T-helper 2 cell (primary cell): ENCODE measurements at places on chromosomes 12 and 14.

DNA sequence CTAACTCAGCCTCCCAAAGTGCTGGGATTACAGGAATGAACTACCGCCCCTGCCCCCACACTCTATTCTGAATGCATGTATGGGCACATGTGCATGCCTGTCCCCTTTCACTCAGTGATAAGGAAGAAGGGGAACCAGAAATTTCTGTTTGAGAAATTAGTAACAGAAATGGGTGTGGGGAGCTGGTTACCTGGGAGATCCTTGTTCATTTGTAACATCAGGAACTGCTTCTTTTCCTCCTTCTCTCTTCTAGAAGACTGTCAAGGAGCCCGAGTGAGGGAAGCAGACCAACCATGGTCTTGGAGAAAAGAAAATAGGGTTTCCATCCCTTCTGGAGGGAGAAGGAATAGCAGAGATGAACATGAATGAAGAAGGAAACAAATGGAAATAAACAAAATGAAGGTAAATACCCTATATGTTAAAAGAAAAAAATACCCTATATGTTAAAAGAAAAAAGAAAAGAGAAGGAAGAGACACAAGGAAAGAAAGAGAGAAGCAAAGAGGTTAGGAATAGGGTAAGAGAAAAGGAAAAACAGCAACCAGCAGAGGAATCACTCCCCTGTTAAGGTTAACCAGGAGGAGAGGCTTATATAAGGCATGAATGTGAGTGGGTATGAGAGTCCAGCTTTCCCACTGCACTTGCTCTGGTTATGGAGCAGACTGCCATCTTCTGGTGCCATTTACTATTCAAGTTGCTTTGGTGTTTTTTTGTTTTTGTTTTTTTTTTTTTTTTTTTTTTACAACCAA is 3.3 kb downstream of the PPP1R3E start:
- no peak for DNase-seq

- DNase-seq: no peak
These were observed 159.3 kb downstream of the NPAS3 start for GRCh38 chr14:33098016-33098415.

DNA sequence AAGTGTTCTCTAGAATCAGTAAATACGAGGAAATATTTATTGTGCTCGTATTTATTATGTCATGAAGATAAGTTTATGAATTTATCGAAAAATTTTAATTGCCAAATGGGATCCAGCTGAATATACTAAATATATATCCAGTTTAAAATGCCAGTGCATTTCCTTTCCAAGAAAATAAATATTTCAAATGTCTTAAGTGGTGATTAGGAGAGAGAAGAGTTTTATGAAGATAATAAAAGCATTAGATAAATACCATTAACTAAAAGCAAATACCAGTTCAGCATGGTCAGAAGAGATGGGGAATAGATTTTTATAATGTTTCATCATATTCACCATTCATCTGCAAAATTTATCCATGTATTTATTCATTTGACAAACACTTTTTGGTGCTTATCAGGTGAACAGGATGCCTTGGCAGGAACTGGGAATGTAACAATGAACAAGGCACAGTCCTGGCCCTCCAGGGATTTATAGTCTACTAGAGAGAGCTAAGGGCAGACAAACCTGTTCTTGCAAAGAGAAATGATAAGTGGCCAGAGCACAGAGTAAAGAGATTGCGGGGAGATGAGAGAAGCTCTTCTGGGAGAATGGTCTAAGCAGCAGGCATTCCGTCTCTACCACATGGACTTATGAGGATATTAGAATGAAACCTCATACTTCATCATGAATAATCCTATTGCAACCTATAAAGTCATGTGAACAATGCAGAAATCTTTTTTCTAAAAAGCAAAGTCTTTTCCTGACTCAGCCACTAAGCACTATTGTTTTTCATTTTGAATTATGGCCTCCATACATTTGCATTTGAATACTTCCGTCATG is 143.7 kb upstream of the ABCD2 start:
- DNase-seq: no peak

GRCh38 chr12:11731455-11731854 is 82.0 kb downstream of the ETV6 start:
- no peak for DNase-seq

GRCh38 chr12:293199-293598 is 30.6 kb upstream of the SLC6A13 start:
- no peak for DNase-seq

- DNase-seq: no peak
These were observed 29.7 kb downstream of the CCDC85C start for GRCh38 chr14:99574099-99574880.

GRCh38 chr14:95106971-95107370 is 50.4 kb downstream of the DICER1 start:
- DNase-seq: no peak

DNA sequence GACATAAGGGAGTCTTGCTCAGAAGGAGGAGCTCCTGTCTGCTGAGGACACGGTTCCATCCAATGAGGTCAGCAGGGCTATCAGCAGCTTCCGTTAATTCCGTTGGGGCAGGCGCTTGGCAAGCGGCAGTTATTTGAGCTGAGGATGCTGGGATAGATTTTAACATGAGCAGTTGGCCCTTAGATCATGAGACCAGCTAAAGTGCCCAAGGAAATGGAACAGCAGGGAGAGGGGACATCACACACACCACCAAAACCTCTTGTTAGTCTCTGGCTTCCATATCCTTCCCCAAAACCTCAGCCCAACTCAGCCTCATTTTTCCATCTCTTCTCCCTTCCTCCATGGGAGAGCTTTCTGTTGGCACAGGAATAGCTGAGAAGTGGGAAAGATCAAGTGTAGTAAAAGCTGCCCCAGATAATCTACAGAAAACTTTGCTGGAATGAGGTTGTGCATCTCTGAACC is 138.7 kb upstream of the PZP start:
- no peak for DNase-seq

- DNase-seq: no peak
These were observed 58.6 kb upstream of the TMEM263 start for GRCh38 chr12:106897082-106897481.

DNA sequence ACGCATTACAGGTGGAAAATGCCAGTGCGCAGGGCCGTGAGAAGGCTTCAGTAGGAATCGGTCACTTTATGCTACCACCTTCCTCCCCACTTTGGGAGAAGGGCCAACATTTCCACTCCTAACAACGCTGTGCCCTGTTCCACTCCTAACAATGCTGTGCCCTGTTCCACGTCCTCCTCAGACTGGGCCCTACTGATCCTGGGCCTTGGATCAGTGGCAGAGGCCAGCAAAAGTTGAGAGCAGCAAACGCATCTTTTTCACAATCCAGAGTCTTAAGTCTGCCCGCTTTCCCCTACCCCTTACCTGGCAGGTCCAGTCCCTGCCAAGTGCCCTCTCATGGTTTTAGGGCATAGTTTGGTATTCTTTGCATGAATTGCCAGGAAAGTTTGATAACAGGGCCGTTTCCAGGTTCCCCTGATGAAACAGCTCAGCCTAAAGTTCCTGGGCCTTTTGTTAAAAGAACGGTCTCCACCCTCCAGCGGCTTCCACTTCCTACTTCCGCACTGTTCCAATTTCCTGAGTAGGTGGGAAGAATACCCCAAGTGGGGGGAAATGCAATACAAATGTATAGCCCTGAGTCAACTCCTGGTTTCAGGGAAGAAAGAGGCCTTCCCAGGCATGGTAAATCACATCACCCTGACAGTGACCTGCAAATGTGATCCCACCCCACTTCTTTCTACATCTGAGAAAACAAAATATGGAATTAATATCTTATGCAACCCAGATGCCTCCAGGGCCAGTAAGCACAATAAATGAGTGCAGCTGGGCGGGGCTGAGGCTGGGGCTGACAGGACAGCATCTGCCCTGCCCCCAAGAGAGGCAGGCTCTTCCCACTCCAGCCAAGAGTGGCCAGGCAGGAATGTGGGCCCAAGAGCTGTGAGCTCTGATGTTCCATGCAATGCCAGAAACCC is 15.0 kb downstream of the KCTD10 start:
- DNase-seq: no peak

DNA sequence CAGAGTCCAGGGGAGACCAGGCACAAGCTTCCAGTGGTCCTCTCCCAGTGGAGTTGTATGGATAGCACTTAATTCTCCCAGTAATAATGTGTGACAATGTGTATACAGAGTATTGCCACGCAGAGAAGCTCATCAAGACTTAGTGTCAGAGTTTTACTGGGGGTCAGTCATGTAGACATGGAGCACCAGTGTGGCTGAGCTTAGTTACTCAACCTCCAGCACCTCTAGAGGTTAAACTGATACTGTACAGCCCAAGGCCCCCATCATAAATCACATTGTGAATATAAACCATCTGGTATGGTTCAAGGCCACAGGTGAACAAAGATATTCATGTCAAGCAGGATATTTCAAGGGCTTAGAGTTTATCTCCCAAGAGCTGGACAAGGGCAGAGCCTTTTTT is 378.1 kb upstream of the TMPO start:
- DNase-seq: no peak

- DNase-seq: no peak
These were observed 44.6 kb downstream of the CACNA2D4 start for GRCh38 chr12:1873531-1874510.

- no peak for DNase-seq
These were observed 911.7 kb upstream of the TMEM132C start for GRCh38 chr12:127355061-127355841.

DNA sequence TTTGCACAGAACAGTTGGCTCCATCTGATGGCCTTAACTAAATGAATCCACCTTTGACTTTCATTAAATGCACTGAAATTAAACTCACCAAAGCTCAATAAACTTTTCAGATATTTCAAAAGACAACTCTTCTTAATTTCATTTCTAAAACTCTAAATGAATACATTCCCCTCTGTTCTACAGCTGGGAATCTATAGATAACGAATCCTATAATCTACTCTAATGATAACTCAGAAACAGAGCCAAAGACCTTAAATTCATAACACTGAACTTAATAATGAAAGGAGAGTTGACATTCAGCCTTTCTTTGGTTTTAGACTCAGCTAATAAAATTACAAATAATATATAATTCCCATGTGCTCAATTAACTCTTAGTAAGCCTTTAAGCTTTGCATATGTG is 150.5 kb downstream of the KCNH5 start:
- no peak for DNase-seq

GRCh38 chr12:51600721-51601120 is 9.7 kb downstream of the SCN8A start:
- DNase-seq: no peak

DNA sequence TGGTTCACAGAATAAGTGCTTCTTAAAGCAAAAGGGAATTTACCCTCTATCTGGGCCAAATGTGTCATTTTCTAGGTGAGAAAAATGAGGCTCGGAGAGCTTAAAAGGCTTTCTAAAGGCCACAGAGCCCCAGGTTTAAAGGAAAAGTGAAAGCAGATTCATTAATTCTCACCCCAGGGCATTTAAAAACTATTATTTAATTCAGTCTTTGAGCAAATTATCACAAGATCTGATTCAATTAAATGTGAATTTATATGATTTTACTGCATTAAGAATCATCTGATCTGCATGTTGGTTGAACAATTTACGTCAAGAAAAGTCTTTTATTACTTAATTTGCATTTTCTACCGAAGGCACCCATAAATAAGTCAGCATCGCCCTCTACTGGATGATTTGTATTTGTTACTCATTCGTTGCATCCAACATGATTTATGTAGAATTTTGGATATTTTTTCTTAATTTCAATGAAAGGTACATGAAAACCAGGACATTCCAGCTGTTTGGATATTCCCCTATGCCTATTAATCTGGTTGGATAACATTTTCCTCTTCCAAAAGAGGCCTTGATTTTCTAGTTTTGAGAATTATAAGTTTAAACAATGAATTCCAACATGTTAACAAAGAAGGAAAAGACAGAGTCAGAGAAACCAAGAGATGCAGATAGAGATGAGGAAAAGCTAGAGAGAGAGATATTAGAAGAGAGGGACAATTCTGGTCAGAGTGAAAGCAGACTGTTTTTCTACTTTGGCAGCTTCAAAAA is 19.1 kb upstream of the DHRS7 start:
- DNase-seq: peak; percentile 77

GRCh38 chr12:52080403-52081251 is 1.1 kb downstream of the SMIM41 start:
- DNase-seq: no peak

- no peak for DNase-seq
These were observed 136.4 kb upstream of the LGR5 start for GRCh38 chr12:71303199-71303598.

GRCh38 chr14:36363704-36364103 is 43.3 kb upstream of the MBIP start:
- DNase-seq: no peak

DNA sequence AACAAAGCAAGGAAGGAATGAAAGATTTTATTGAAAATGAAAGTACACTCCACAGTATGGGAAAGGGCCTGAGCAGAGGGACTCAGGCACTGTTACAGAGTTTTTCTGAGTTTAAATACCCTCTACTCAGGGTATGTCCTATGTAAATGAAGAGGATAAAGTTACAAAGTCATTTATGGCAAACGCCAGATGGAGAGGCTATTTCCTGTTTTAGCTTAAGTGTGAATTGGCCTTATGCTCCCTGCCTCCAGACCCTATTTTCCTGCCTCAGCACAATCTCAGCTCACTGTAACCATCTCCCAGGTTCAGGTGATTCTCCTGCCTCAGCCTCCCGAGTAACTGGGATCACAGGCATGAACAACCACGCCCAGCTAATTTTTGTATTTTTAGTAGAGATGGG is 6.8 kb upstream of the PHC1 start:
- no peak for DNase-seq

DNA sequence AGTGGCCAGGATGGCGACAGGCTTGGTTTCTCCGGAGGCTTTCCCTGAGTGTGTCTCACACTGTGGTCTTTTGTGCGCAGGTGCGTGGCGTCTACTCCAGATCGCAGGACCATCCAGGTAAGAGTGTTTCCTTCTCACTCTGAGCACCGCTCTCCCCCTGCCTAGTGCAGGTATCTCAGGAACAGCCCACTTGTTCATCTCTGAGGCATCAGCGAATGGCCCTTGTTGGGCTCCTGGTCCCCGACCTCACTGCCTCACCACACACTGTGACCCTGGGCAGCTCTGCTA is 781 bp downstream of the ADGRD1 start:
- no peak for DNase-seq

DNA sequence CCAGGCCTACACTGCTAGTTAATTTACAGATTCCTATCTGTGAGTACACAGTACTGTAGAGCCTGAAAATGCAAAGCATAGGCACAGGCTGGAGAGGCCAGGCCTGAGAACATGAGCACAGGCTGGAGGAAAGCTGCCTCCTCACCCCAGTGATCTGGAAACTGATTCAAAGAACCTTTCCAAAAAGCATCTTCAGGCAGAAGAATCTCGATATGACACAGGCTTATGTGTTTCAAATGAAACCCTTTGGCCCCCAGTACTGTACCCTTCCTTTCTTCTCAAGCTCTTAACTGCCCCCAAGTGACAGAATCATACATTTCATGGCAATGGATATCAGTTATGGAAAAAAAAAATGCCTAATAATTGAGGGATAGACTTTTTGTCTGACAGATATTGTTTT is 122.0 kb downstream of the KCNC2 start:
- DNase-seq: no peak

- DNase-seq: no peak
These were observed 27.7 kb downstream of the WNK1 start for GRCh38 chr12:779745-780734.

GRCh38 chr12:111578971-111579340 is 20.2 kb downstream of the ATXN2 start:
- no peak for DNase-seq

GRCh38 chr12:113006641-113007040 is 28.3 kb downstream of the OAS2 start:
- no peak for DNase-seq

GRCh38 chr12:58028294-58028693 is 86.9 kb downstream of the ATP23 start:
- no peak for DNase-seq
